ENCODE measurements at places on chromosomes 13 and 19.
A peak's percentile ranks its signal among the peaks of the same experiment; 100 is the strongest.

GRCh38 chr19:46839752-46840497, 10.7 kb downstream of the AP2S1 start:
- no peak for DNase-seq

- peak; percentile 40 for DNase-seq
These were observed 16.8 kb downstream of the POLR1D start for GRCh38 chr13:27638521-27638920.

DNA sequence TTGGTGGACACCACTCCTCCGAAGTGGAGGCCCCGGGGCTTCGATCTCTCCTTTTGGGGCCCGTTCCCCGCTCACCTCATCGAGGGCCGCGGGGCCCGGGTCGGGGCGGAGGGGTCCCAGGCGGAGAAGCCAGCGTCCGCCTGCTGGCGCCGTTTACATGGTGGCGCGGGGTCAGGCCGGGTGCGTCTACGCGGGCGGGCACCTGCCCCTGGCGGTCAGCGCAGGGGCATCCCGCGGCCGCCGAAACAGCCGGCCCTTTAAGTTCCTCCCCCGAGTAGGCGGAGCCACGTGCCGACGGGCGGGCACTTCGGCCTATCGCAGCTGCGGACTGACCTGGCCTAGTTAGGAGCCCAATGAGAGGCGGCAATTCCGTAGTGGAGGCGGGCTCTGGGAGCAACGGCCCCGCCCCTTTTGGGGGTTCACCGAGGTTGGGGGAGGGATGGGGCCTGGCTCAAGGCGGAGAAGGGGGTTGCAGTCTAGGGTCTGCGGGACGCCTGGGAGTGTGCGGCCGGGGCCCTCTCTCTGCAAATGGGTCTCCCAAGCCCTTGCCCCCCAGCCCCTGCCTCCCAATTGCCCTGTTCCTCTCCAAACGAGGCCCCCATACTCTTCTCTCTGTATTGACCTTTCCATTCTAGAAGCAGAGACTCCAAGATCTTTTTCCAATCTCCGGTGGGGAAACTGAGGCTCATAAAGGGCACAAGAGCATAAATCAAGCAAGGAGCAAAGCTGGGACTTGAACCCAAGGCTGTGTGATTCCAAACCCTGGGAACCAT, at the start of gene ABHD8:
TSS of gene ABHD8 (minus strand) at position 259 of the 773 bp plus-strand sequence. CDS start 1,809 bp downstream, outside the sequence.
- peak; percentile 97 for DNase-seq

DNA sequence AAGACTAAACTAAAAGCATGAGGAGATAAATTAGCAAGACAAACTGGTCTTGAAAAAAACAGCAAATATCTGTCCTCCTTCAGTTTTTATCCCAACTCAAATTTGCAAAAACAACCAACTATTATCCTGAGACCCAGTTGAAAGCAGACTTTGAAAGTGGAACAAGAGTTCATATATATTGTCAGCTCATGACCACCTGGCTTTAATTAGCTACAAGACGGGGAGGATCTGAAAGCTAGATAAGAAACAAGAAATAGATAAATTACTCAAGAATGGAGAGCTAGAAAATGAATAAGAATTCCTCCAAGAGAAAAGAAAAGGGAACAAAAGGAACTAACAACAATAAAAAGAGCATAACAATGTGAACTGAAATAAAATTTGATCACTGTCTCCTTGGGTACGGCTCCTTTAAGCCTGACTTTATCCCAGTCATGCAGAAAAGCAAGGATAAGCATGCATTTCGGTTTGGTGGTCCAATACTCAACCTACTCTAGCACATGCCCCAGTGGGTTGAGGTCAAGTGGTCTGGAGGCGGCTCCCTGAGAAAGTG, 246.9 kb downstream of the DCLK1 start:
- no peak for DNase-seq

- DNase-seq, result no peak
These were observed 20.4 kb upstream of the IFT88 start for GRCh38 chr13:20546556-20546955.

- DNase-seq, result no peak
These were observed 31.0 kb upstream of the ATP11A start for GRCh38 chr13:112658808-112659207.

DNA sequence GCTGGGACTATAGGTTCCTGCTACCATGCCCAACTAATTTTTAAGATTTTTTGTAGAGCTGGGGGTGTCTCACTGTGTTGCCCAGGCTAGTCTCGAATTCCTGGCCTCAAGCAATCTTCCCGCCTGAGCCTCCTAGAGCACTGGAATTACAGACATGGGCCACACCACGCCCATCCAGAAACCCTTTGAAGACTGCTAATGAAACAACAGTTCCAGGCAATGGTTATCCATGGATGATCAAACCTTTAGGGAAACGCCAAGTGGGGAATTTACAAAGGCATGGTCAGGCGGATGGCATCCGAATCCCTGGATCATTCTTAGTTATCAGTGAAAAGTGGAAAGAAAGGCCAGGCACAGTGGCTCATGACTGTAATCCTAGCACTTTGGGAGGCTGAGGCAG, 16.9 kb upstream of the DNMT1 start:
- no peak for DNase-seq

GRCh38 chr13:108588516-108588915, 40.9 kb upstream of the MYO16 start:
- no peak for DNase-seq

GRCh38 chr13:19845758-19846157, 17.7 kb downstream of the ZMYM5 start:
- DNase-seq, result peak; percentile 94

GRCh38 chr13:30580852-30581502, 36.7 kb upstream of the USPL1 start:
- no peak for DNase-seq

GRCh38 chr19:41350735-41351338, 2.9 kb downstream of the TGFB1 start:
- DNase-seq, result peak; percentile 29

DNA sequence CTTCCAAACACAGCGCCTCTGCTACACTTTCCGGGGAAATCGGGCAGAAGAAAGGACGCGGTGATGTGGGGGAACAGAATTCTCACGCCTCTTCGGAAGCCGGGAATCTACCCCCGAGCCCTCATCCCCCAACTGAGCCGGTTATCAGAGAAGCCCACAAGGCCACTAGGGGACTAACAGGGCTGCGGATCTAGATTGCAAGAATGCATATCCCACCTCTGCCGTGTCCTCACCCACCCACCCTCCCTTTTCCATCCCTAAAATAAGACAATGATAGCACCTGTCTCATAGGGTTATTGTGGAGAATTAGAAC, 1.1 kb downstream of the IGFLR1 start:
- DNase-seq, result no peak

GRCh38 chr19:815079-815774, 6.5 kb downstream of the PLPPR3 start:
- no peak for DNase-seq

- no peak for DNase-seq
These were observed 42.9 kb downstream of the WASF3 start for GRCh38 chr13:26600343-26600742.

DNA sequence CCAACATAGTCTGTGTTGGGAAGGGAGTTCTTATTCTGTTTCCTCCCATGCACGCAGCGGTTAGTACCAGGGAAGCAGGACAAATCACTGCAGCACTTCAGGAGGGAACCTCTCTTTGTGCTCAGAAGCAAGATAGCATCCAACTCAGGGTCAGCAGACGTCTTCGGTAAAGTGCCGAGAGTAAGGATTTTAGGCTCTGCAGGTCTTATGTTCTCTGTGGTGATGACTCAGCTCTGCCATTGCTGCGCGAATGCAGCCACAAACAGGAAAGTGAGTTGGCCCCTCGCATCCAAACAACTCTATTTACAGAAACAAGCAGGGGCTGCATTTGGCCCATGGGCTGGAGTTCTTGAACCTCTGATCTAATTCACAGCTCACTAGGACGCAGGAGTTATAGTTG, 122.1 kb upstream of the SPATA13 start:
- DNase-seq, result peak; percentile 55

GRCh38 chr19:41570639-41571112, 5.3 kb upstream of the CEACAM21 start:
- DNase-seq, result peak; percentile 77

DNA sequence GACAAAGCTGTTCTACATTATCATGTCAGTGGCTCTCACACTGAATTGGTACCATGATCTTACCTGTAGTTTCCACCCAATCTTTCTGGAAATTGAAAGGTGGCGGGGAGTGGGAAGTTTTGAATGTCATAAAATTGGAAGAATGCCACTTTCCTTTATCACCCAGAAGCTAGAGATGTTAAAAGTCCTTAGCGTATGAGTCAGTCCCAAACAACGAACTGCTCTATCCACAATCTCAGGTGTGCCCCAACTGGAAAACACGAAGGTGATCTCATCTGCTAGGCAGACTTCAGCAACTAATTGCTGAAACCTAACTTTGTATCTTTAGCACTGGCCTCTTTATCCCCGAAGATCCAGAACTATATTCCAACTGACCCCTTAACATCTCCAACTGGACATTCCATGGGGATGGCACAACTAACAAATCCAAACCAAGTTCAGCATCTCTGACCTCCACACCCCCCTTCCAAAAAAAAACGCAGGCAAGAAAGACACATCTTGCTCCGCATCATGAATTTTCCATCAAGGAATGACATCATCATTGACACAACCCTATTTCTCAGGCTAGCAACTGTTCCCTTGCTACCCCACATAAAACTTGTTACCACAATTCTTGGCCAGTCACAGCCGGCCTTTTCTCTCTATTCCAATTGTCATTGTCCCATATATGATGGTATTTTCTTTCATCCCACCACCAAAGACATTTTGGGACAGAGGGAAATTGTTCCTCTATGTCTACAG, 175.4 kb downstream of the KLF12 start:
- DNase-seq, result no peak

GRCh38 chr19:11673608-11674041, 65.1 kb downstream of the ZNF823 start:
- DNase-seq, result peak; percentile 78

- peak; percentile 23 for DNase-seq
These were observed 185.9 kb downstream of the NUFIP1 start for GRCh38 chr13:44803390-44803789.

GRCh38 chr19:42242069-42242511, 312 bp downstream of the GSK3A start:
- DNase-seq, result no peak

DNA sequence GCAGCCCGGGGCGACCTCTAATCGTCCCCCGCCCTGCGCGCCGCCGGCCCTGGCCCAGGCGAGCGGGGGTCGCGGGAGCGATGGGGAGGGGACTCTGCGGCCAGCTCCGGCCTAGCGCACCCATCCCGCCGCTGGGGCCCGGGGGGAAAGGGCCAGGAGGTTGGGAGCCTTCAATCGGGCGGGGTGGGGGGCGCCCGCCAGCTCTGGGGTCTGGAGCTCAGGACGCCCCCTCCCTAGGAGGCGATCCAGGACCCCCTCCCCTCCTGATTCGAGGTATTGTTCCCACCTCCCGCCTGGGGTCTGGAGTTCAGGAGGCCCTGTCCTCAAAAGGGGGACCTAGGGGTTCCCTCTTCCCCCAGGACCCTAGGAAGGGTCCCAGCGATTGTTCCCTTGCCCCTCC, 430 bp downstream of the ZNF358 start:
- no peak for DNase-seq

GRCh38 chr13:46315491-46316075, 71.5 kb downstream of the RUBCNL start:
- no peak for DNase-seq

GRCh38 chr13:49586717-49587116, 1.4 kb upstream of the RCBTB1 start:
- no peak for DNase-seq

DNA sequence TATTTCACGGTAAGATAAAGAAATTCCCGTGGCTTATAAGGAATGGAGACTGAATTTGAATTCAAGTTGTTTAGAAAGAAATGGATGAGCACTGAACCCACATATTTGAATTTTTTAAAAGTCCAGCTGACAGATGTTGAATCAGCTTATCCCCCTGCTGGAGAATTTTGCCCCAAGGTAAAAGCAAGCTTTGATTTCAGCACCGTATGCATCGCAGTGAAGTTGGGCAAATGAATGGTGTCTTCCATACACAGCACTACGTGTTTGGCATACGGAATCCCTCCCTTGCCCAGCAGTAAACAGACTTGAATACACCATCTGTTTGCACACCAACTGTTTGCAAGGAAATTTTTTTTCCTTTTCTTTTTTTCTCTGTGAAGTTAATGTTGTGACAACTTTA, 77.5 kb upstream of the PEG3 start:
- no peak for DNase-seq

DNA sequence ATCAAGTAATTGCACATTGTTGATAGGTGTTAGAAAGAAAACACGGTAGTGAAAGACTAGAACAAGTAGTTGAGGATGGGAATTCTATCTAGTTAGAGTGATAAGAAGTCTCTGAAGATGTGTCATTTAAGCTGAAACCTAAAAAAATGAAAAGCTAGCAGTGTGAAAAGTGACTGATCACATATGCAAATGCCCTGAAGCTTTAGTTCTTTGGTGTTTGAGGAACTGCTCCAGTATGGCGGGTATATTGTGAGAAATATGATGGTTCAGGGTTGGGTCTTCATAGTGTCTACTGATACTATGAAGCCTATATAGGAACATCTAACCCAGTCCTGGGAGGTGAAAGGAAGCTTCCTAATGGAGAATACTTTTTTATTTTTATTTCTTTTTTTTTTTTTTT, 45.0 kb downstream of the GPALPP1 start:
- DNase-seq, result no peak

DNA sequence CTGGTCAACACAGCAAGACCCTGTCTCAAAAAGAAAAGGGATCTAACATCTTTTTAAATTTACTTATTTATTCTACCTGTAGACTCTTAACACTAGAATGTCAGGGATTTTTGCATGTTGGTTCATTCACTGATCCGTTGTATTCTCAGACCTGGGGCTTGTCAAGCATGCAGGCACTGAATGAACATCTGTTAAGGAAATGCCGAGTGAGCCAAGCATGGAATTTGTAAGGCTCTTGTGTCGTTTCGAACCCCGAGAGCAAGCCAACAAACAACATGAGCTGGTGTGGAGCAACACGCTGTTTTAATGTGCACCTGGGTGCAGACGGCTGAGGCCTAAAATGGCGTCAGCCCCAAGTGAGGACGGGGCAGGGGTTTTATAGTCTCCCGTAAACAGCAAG, 10.0 kb upstream of the OR1M1 start:
- DNase-seq, result no peak

- DNase-seq, result no peak
These were observed 743 bp upstream of the NDUFS7 start for GRCh38 chr19:1383017-1383311.

- DNase-seq, result peak; percentile 96
These were observed 22.1 kb downstream of the PLEKHF1 start for GRCh38 chr19:29687244-29687896.

DNA sequence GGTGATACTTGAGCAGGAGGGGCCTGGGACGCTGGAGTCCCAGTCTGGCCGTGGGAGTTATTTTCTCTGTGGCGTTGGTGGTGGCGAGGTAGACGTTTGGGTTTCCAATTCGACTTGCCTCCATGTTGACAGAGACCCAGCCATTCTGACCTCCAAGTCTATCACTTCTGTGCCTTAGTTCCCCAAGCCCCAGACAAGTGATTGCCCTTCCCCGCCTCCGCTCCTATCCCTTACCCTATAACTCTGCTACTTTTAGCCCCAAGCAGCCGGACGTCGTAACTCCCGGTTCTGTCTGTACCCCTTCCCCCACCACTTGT, 549 bp downstream of the TIMM50 start:
- DNase-seq, result no peak

Measured in cardiac fibroblast (primary cell).